Naive thymus-derived CD4-positive, alpha-beta T cell (primary cell): ENCODE measurements at places on chromosomes 16 and 17.
A peak's percentile ranks its signal among the peaks of the same experiment; 100 is the strongest.

DNA sequence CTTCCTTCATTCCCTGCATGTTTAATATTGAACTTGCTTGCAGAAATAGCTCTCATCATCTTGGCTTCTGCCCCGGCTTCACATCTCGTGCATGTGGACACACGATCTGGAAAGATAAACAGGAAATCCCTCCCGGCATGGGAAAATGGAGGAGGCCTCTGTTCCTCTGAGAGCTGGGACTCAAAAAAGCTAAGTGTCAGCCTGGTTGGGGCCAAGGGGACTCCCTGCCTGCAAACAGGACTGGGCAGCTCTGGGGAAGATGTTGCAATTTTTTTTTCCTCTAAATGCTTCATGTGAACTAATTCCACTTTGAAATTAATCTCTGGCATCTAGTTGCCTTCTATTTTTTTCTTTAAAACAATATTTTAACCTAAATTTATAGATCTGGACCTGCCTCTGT, 24.8 kb downstream of the ITPRIPL2 start:
- no peak for DNase-seq

DNA sequence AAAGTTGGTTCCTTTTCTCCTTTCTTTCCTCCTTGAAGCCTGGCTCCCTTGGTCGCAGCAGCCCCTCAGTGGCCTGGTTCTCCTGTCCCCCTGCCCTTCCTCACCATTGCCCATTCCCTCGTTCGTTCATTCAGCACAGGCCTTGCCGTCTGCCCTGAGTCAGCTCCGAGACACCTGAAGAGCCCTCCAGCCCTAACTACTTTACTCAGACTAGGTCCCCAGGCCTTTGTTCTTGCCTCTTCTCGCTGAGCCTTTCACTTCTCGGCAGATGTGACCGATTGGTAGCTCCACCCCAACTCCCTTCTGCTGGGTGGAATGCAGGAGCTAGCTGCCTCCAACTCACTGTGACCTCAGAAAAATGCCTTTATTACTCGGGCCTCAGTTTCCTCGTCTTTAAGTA, 7.0 kb upstream of the ADAM11 start:
- DNase-seq: no peak

GRCh38 chr16:569445-570254, at the start of gene PIGQ:
Gene PIGQ, plus strand, starts transcription at chr16:569968. Its CDS starts 4,107 bp downstream, at chr16:574075.
- DNase-seq: peak; percentile 58

GRCh38 chr16:79395591-79395990, 204.9 kb downstream of the MAF start:
- DNase-seq: no peak

- no peak for DNase-seq
Observed at GRCh38 chr17:28415886-28416285, 9.9 kb upstream of the SLC46A1 start.

GRCh38 chr17:12250973-12251372, 230.3 kb downstream of the MAP2K4 start:
- DNase-seq: no peak

GRCh38 chr17:39138431-39139160, 12.8 kb downstream of the PLXDC1 start:
- no peak for DNase-seq

DNA sequence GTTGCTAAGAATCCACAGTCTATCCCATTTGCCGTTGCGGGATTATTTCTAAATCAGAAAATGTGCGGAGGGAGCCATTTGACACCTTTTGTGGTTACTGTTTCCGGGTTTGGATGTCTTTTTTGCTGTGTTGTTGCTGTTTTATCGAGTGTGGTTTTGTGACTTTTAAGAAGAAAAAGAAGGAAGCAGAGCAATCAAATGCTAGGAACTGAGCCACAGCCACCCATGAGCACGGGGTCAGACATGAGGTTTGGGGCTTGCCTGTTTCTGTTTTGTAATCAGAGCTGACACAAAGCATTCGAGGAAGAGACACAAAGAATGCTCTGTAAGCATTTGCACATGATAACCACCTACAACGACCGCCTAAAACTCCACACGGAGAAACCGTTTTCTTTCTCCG, 53.1 kb upstream of the CHMP6 start:
- DNase-seq: peak; percentile 76

DNA sequence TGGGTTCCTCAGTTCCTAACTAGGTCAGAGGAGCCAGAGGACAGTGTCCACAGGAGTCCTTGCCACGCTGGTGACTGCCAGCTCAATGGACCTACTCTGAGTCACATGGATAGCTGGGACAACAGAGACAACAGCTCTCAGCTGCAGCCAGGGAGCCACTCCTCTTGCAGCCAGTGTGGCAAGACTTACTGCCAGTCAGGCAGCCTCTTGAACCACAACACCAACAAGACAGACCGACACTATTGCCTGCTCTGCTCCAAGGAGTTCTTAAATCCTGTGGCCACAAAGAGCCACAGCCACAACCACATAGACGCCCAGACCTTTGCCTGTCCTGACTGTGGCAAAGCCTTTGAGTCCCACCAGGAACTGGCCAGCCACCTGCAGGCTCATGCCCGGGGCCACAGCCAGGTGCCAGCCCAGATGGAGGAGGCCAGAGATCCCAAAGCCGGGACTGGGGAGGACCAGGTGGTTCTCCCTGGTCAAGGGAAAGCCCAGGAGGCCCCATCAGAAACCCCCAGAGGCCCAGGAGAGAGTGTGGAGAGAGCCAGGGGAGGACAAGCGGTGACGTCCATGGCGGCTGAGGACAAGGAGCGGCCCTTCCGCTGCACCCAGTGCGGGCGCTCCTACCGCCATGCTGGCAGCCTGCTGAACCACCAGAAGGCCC, 6.7 kb downstream of the ZNF646 start:
- no peak for DNase-seq

GRCh38 chr17:67639555-67639954, 78.2 kb upstream of the NOL11 start:
- DNase-seq: no peak

GRCh38 chr16:11976850-11977375, 379 bp downstream of the SNX29 start:
- DNase-seq: no peak

GRCh38 chr17:8939496-8940334, 25.8 kb downstream of the PIK3R5 start:
- peak; percentile 43 for DNase-seq

DNA sequence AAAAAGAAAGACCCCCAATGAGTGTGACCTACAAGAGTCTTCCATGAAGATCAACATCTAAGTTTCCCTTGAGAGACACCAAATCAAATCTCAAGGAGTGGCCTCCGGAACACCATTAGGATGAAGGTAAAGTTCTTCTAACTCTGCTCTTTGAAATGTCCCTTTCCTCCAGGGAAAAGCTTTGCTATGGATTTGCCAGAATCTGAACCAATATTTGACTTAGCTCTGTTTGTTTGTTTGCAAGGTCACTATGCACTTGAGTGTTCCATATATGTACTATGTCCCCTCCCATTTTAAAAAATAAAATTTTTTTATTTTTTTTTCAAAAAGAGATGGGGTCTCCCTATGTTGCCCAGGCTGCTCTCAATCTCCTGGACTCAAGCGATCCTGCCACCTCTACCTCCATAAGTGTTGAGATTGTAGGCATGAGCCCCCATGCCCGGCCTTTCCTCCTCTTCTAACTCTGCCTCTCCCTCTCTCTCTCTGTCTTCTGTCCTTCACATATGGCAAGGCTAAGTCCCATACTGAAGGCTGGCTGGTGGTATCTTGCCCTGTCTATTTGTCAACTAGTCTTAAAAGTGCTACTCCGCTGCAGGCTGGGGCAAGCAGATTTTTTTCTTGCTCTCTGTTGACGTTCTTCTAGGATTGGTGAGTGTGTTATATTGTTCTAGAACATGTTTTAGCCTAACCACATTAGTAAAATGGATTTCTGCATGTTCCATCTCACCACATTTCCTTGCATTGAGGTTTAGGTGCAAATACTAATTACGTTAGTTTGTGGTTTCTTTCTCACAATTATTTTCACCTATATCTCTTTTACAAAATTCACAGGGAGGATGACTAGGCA, 276.7 kb upstream of the DYNLRB2 start:
- no peak for DNase-seq

DNA sequence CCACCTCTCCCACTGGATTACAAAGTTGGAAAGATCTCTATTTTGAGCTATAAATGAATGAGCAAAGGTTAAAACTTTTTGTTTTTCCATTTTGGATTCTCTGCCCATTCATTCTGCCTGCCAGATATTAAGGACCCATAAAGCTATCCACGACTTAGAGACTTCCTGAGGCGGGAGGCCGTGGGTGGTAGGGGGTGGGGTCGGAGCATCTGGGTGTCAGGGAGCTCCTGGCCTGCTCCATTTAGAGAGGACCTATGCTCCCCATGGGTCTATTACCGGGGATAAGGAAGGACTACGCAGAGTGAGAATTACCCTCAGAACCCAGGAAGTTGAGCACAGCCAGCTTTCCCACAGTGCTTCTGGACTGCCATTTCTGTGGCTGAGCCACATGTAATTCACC, 45.8 kb downstream of the MARF1 start:
- no peak for DNase-seq

- DNase-seq: no peak
Observed at GRCh38 chr17:30922235-30923030, 688 bp downstream of the ADAP2 start.

- no peak for DNase-seq
Observed at GRCh38 chr16:75624921-75625334, 1.8 kb upstream of the ADAT1 start.

GRCh38 chr16:70646260-70647241, at the start of gene IL34:
Gene IL34, plus strand, starts transcription at chr16:70646559. Its CDS starts 389 bp downstream, at chr16:70646948.
- no peak for DNase-seq

DNA sequence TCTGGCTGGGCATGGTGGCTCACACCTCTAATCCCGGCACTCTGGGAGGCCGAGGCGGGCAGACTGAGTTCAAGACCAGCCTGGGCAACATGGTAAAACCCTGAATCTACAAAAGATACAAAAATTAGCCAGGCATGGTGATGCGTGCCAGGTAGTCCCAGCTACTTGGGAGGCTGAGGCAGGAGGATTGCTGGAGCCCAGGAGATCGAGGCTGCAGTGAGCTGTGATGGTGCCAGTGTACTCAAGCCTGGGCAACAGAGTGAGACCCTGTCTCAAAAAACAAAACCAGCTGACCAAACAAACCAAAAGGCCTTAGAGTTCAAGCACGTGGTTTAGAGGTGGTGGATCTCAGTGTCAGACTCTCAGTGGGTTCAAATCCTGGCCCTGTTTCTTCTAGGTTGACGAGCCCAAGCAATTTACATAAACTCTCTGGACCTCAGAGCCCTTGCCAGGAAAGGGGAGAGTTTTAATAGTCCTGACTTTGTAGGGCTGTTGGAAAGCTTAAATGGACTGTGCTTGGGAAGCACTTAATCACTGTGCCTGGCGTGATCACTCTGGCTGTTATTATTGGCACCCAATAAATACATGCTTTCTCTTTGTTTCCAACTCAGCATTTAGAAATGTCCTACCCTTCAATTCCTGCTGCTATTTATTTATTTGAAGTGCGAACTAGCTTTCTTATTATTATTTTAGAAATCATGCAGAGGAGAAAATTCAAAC, 44.7 kb downstream of the ABCC1 start:
- DNase-seq: no peak

GRCh38 chr17:60914078-60914477, 236.4 kb downstream of the BCAS3 start:
- no peak for DNase-seq

GRCh38 chr17:10612957-10613744, 44.0 kb downstream of the MYH3 start:
- no peak for DNase-seq

DNA sequence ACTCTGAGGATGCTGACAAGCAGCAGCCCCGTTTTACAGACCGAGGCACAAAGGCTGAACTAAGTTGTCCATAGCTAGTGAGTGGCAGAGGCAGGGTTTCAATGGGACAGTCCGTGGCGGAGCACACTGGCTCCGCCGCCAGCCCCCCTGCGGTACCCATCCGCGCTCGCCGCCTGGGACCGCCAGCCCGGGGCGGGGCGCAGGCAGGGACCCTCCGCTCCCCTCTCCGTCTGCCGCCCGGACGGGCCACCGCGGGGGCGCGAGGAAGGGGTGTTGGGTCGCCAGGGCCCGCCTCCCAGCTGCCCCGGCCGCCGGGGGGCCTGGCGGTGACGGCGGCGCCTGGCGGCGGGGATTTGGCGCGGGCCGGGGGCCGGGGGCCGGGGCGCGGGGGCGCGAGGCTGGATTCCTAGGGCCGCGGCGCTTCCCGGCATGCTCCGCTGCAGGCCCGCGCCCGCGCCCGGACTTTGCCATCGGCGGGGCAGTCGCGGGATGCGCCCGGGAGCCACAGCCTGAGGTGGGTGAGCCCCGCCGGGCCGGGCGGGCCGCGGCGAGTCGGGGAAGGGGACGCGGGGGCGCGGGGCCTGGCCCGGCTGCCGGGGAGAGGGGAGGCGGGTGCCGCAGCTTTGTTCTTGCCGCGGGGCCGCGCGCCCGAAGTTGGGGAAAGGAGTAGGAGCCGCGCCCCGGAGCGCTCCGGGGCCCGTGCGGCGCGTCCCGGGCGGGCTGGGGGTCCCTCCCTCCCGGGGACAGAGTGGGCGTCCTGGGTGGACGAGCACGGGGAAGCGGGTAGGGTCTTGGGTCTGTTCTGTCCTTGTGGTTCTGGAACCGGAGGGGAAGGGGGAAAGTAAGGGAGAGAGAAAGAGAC, at the start of gene TMEM98:
Gene TMEM98 (plus strand): TSS at position 430 of the 862 bp plus-strand sequence. CDS start 3,376 bp downstream, outside the sequence.
- DNase-seq: peak; percentile 25

DNA sequence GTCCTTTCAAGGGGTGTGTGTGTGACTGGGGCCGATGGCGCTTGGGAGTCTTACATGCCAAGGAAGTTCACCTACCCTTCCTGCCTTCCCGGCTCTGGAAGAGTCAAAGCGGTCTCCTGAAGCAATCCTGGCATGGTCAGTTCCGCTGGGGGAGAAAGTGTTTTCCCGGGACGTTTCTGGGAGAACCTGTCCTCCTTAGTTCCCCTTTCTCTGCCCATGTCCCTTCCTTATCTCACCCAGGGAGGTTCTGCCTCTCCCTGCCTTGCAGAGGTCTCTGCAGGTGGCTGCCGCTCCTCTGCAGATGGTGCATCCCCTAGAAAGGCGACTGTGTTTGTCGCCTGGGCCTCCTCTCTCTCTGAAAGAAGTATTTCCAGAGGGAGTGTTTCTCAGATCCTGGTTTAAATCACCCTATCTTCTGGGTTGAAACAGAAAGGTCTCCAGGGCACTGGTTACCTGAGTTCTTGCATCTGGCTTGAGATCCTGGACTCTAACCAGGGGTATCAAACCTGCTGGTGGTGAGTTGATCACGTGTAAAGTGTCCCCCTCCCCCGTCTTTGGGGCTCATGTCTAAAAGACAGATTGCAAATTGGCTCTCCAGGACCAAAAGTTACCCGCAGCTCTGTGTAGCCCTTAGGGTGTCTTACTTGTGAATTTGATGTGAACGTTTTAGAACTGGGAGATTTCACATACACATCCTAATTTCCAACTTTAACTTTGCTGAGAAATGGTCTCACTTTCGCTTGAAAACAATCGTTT, 1.9 kb downstream of the PRKCB start:
- no peak for DNase-seq

- DNase-seq: no peak
Observed at GRCh38 chr17:38906460-38907228, 18.8 kb upstream of the LASP1NB start.
